GM19239 (cell line): ENCODE measurements at places on chromosomes 16 and 17.

GRCh38 chr17:36495076-36495578, 8.6 kb downstream of the ZNHIT3 start:
- DNase-seq, result no peak

- no peak for DNase-seq
These were observed 381.8 kb upstream of the MAF start for GRCh38 chr16:79982361-79982760.

- no peak for DNase-seq
These were observed 611.4 kb upstream of the CDH5 start for GRCh38 chr16:65754820-65755691.

DNA sequence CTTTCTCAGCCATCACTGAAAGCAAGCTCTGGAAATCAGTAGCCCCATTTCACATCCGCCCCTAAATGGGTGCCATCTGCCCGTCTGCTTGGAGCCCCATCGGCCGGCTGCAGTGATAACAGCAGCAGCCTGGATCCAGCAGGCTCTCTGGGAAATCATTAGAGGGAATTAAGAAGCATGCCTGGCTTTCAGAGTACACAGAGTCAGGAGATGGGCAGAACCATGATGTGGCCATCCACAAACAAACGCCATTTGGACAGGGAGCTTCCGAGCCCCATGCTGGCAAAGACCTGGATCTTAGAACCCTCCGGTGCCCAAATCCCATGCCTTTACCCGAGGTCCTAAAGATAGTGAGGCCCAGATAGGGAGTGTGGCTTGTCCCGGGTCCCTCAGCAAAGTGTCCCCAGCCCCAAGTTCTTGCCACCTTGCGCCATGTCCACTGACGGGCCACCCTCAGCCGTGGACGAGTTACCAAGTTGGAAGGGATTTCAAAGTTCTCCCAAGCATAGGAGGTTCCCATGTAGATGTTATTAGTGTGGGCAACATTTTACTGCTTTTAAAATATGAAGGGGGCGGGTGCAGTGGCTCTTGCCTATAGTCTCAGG, 1.0 kb upstream of the LITAF start:
- DNase-seq, result no peak

GRCh38 chr16:28473714-28474265, 1.7 kb upstream of the NPIPB7 start:
- DNase-seq, result no peak

- no peak for DNase-seq
These were observed 7.6 kb downstream of the NOB1 start for GRCh38 chr16:69747115-69747514.

DNA sequence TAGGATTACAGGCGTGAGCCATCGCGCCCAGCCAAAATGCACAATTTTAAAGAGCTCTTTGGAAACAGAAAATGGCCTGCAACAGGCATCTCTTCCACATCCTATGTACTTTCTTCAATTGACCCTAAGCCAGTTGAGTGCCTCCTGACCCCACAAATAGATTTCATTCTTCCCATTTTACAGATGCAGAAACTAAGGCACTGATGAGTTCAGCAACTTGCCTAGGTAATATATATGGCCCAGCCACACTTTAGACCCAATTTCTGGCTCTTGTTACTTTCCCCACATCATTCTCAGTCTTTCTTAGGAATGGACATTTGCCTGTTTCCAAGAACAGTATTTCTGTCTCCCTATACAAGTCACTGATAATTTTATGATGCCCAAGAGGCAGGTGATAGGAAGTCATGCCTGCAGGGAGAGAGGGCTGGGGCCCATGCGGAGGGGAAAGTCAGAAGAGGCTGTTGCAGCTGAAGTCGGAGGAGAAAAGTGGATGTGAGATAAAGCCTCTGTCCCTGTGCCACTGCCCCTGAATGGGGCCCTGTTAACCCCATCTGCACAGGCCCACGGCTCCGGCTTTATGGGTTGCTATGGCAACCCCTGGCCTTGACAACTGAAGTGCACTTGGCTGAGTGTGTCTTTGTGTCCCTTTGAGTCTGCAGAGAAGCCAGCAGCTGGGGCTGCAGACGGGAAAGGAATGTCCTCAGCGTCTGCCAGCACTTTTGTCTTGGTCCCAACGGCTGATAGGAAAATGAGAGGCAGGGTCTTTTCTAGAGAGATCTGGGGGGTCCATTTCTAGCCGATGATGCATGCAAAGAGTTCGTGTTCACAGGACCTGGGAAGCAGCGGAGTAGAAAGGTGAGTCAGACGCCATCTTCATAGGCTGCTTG, 45.9 kb downstream of the ABAT start:
- DNase-seq, result no peak

DNA sequence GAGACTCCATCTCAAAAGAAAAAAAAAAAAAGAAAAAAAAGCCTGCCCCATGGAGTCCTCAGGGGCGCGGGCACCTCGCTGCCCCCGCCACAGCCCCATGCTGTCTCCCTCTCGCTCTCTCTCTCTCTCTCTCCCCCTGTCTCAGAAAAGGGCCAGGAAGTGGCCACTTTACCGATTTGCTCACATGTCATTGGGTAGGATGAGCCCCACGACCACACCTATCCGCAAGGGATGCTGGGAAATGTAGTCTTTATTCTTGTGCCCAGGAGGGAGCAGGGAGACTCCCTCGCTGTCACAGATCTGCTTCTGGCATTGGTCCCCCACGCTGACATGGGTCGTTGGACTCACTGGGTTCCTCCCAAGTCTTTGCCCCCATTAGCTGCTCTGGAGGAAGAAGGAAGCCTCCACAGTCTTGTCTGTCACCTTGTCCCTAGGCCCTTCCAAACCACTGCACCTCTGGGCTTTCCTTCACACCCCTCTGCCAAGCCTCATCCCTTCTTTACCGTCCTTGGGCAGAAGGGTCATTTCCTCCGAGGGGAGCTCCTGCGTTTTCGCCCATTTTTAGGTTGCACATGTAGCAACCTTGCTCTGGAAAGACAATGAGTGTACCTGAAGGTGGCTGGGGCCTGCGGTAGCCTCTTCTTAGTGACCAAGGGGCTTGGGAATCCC, 6.9 kb upstream of the GJD3 start:
- no peak for DNase-seq

DNA sequence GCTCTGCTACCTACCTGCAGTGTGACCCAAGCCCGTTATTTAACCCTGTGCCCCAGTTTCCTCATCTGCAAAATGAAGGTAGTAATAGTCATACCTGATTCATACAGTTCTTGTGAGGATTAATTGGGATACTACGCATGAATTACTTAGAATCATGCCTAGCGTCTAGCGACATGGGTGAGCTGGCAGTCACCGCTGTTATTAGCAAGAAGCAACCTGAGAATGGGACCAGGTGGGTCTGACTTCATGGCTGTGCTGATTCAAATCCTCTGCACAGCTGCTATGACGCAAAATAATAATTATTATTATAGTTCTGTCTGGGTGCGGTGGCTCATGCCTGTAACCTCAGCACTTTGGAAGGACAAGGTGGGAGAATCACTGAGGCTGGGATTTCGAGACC, 7.9 kb downstream of the SOCS1 start:
- no peak for DNase-seq

GRCh38 chr16:8047736-8048135, 542.6 kb downstream of the TMEM114 start:
- DNase-seq, result no peak

- no peak for DNase-seq
These were observed 198.2 kb downstream of the MAF start for GRCh38 chr16:79402356-79402755.

DNA sequence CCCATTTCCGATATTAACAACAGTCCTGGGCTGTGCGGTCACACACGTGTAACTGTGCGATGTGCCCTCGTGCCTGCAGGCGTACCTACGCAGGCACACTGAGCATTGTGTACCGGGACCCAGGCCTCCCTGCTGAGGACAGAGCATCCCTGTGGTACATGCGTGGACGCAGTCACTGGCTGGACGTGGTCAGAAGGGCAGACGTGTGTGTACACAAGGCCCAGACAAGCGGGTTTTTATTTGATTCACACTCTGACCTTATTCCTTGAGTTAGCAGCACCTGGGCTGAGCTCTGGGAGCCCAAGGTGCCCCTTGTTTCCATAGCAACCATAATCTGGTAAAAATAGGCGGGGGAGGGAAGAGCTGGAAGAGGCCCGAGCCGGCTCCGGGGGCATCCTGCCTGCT, 19.5 kb downstream of the RAP1GAP2 start:
- DNase-seq, result no peak

DNA sequence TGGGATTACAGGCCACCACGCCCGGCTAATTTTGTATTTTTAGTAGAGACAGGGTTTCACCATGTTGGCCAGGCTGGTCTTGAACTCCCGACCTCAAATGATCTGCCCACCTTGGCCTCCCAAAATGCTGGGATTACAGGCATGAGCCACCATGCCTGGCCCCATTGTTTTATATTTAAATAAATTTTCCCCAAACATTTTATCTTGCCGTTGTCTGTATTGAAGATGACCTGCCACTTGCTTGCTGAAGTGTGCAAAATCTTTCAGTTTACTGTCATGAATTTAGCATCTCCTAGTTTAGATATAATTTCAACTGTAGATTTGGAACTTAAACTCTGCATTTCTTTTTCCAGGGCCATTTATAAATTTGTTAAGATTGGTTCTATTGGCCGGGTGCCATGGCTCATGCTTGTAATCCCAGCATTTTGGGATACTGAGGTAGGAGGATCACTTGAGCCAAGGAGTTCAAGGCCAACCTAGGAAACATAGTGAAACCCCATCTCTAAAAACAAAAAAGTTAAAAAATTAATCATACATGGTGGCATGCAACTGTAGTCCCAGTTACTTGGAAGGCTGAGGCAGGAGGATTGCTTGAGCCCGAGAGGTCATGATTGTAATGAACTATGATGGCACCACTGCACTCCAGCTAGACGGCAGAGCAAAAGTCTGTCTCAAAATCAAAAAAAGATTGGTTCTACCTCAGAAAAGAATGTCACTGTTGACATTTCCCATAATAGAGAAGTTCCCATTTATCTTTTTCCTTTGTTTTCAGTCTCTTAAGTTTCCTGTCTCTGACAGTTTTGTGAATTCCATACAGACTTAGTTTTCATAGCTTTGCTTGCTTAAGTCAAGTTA, 84.4 kb downstream of the VMP1 start:
- DNase-seq, result no peak

- DNase-seq, result no peak
These were observed 363.5 kb upstream of the EEF2KMT start for GRCh38 chr16:5461141-5461540.

DNA sequence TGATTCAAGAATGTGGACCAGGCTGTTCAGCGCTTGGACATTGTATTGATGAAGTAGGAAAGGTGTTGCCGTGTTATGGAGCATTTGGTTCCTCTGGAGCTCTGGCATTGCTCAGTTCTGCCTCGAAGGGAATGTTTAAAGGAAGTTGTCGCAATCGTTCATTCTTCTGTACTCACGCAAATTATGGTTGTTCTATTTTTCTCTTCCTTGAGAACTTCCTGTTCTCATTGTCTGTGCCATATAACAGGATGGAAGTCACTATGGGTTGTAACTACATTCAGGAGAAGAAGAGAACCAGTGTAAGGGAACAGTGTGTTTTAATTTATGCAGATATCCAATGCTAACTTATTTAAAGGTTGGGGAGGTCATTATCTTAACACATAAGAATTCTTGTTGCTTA, 13.0 kb downstream of the PCTP start:
- no peak for DNase-seq

DNA sequence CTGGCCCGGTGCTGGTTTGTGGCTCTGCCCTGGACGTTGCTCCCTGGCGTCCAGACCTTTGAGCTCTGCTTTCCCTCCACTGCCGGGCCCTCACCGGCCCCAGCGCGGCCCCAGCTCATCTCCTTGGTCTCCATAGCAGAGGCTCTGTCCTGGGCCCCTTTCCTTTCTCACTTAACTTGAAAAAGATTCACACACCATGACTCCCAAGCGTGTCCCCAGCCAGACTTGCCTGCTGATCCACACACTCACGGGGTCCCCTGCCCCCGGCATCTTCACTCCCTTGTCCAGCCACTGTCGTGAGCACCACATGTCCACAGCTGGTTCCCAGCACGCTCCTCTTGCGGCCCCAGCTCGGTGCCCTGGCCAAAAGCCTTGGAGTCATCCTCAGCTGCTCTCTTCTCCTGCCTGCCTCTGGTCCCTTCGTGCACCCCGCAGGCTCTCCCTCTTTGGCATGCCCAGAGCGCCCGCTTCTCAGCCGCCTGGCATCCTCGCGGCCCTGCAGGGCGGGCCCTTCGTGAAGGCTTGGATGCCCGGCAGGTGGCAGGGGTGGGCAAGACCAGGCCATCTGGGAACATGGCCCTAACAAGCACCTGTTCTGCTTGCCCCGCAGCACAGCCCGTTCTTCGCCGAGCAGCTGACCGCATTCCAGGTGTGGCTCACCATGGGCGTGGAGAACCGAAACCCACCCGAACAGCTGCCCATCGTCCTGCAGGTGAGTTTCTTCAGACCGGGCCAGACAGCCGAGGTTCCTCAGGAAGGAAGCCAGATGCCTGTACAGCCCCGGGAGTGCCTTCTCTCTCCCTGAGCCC, 145.6 kb upstream of the CHMP6 start:
- no peak for DNase-seq

DNA sequence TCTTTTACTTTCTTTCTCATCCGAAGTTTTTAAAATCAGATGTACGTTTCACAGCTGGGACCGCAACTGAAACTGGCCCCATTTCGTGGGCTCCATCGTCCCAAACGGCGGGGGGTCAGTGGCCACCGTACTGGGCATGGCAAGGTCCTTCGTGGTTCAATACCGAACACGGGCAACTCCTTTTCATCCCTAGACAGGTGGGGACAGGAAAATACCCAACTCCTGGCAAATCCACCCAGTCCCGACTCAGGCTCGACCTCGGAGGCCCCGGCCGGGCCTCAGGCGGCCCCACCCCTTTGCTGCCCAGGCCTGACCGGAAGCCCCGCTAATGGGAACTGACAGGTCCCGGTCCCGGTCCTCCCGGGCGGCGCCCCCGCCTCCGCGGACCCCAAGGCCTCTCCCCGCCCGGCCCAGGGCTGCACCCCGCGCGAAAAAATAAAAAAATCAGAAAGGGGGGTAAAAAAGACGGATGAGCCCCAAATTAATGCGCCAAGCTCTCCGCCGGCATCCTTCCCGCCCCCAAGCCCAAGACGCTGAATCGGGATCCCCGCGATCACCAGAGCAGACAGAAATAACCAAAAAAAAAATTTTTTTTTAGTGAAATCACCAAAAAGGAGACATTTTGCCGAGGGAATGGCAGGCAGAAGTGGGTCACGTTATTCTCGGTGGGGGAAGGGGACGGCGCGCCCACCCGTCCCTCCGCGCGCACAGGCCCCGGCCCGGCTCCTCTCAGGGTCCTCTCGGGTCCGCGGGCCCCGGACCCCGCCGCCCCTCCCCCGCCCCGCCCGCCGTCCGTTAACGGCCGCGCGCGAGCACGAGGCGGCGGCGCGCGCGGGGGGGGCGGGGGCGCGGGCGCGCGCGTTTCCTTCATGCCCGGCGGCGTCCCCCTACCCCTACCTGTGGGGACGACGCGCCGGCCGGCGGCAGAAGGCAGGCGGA, 562 bp downstream of the ZC3H7A start:
- DNase-seq, result no peak
